GM12865 (cell line): ENCODE measurements at places on chromosomes 13 and 19.
A peak's percentile ranks its signal among the peaks of the same experiment; 100 is the strongest.

- DNase-seq, result peak; percentile 81
Measured at GRCh38 chr19:18251587-18252369, 22.5 kb downstream of the IQCN start.

GRCh38 chr19:40461669-40462221 is 3.8 kb downstream of the BLVRB start:
- DNase-seq, result peak; percentile 72

- DNase-seq, result no peak
Measured at GRCh38 chr13:101398191-101398590, 18.1 kb downstream of the NALCN start.

DNA sequence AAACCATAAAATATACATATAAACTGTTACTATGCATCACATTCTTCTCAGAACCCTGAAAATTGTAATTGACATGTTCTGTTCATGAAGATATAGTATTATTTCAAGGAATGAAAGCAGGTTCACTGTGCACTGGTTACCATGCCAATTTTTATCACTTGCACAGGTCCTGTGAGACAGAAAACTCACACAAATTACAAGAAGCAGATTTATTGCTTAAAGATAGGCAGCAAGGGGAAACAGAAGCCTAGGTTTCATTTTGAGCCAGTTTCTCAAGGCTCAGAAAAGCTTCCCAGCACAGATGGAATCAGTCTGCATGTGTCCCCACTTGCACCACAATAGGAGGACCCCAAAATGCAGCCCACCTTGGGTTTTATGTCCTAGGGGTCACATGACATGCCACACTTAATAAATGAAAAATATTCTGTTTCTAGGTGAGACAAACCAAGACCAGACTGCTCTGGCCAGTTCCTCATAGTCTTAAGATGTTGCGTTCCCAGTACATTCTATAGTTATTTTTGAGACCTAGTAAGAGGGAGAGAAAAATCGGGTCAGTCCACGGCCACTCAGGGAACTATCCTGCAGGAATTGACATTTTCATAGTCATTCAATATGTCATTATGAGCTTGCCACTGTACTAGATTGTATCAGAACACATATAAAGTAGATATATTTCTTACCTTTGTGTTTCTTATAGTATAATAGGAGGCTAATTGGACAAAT is 459.1 kb upstream of the ATXN8OS start:
- no peak for DNase-seq

DNA sequence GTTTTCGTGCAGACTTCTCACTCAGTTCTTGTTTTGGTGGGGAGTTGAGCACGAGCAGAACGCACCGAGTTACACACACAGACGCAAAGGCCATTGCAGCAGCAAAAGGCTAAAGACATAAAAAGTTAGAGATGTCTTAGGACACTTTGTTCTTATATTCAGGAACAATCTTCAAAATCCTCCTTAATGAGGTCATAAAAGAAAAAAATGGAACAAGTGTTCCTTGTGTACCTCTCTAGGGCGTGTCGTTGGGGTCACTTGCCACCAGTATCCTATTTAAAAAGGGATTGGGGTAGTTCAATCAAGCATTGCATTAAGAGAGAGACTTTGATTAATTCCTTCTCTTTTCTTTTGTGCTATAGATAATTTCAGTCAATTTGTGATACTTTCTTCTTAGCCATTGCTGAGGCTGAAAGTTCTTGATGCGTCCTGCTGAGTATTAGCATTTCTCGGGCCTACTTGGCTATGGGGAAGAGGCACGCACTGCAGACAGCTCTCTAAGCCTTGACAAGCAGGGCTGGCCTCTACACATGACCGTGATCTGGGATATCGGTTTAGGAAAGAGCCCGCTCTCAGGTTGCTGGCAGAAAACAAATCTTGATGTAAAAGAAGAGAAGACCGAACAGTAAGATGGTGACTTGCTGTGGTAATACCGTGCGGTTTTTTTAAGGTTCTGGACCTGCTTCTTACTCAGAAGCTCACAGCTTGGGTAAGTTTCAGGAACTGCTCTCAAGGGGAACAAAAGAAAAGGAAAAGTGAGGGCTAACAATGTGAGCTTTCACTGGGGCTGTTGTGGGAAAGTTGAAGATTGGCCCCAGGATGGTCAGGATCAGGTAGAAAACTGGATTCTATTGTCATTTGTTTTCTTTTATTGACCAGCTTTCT is 223.6 kb downstream of the TM9SF2 start:
- DNase-seq, result peak; percentile 92

GRCh38 chr13:60838581-60838980 is 441.6 kb downstream of the TDRD3 start:
- DNase-seq, result peak; percentile 0

DNA sequence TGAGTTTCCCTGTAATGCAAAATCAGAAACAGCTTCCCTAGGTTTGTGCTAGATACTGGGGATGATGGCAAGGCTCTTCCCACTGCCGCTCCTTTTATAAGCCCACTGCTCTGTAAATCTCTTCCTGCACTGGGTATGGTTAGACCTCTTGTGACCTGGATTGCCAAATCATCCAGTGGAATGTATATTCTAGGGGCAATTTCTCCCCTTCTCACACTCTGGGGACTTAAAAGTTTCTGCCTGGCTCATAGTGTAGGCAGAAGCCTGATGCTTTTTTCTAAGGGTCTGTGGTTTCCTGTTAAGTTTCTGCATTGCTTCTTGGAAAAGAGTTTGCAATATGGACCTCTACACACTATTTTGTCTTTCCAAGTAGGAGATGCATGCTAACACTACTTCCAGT is 1582.0 kb upstream of the PCDH20 start:
- no peak for DNase-seq
